ENCODE measurements at places on chromosomes 12 and 14.

DNA sequence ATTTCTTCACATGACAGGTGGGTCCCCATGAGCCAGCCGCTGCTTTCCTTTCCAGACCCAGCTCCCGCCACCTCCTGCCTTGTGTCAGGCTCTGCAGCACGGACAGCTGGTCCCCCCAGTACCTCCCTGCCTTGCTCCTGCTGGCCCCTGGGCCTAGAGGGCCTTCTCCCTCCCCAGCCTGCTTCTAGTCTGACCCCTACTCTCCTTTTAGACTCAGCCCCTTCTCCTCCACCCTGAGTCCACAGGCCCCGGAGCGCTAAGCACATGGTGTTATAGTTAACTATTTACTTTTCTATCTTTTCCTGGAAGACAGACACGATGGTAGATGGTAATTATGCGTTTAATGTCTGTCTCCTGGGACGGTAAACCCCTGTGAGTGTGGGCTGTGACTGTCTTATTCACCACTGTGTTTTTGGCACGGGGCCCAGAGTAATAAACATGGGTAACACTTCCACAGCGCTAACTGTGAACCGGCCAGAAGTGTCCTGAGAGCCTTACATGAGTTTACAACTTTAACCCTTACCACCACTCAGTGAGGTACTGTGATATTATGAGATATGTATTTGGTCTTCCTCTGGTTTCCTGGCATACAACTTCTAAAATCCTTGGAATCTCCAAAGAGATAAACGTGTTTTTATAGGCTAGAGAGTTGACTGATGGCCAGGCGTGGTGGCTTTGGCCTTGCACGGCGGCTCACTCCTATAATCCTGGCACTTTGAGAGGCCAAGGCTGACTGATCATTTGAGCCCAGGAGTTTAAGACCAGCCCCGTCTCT lies 41.2 kb downstream of the DGLUCY start:
- no peak for DNase-seq

GRCh38 chr12:123896767-123897166 lies 75.9 kb downstream of the CCDC92 start:
- DNase-seq: no peak

DNA sequence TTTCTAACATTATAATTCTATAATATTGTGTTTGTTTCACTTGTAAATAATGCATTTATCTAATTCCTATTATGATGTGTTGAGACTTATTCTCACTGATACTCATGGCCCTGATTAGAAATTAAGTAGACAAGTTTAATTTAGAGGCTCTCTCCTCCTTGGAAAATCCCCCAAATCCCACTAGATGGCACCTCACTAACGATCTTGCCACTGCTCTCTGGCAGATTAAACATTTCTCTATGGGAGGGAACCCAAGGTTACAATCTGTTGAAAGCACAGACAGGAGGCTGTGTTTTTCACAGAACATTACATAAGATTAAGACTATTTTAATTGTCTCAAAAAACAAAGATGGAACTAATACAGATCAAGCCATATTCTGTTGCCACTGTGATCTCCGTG lies 318.7 kb downstream of the LRFN5 start:
- no peak for DNase-seq

GRCh38 chr12:22525426-22525825 lies 18.9 kb downstream of the C2CD5 start:
- DNase-seq: no peak
